ENCODE measurements at places on chromosomes 7 and 10.

GRCh38 chr7:35251606-35252310 lies 2.1 kb downstream of the TBX20 start:
- H3K4me3 ChIP-seq, result no peak overlapping the region
- H3K36me3 ChIP-seq, result no peaks in the 10 kb centered on the region
- H3K27ac ChIP-seq, result no peak overlapping the region
- H3K27me3 ChIP-seq, result peaks cover 89% of the 10 kb centered on the region
- DNase-seq, result no peak

DNA sequence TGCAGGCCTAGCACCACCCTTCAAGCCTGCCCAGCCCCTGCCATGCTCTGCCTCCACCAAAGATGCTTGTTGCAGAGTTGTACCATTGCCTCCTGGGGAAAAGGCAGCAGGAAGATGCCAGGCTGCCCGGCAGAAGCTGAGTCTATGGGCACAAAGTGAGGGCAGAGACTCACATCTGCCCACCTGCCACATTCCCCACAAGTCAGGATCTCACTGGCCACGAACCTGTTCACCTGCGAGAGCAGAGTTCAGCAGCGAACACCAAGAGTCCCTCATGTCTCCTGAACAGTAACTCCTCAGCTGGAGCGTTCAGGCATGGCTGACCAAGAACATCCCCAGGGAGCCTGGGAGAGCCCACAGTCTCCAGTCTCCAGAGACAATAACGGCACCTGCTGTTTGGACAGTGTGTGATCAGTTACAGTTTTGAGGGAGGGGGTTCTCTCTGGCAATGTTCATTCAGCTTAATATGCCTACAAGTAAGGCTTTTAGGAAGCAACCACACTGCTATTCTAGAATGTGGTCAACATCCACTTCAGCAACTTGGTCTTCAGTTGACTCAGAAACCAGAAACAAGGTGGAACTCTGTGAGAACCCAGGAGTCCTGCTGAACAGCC lies 78.5 kb downstream of the GRID1 start:
- DNase-seq, result no peak
- H3K27ac ChIP-seq, result no peak overlapping the region
- no peak overlapping the region for H3K4me3 ChIP-seq
- no peaks in the 10 kb centered on the region for H3K4me1 ChIP-seq

DNA sequence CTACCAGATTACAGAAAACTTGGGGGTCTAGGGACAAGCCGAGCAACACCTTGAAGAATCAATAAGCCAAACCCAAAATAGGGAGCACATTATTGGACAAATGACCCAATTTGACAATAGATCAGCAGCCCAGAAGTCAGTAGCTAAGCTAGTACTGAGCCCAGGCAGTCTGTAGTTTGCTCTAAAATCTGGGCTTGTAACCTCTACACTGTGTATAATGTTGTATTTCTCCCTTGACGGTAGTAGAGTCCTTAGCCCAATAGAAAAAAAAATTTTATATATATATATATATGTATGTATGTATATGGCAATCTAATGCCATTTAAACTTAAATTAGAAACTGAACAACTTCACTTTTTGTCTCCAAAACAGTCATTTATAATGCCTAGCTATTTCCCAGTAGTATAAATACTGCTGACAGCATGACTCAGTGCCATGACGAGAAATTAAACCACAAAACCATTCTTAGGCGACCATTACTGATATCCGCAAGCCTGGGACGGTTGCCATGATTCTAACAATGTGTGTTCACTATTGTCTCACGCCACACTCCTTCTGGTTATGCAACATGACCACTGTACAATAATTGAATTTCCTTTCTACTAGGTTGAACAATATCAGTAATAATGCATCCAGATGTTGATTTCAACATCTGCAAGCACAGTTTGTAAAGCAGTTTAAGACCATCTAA lies 110.5 kb downstream of the IPMK start:
- H3K27me3 ChIP-seq, result peaks cover 36% of the 10 kb centered on the region
- no peak overlapping the region for H3K4me3 ChIP-seq
- DNase-seq, result no peak
- no peaks in the 10 kb centered on the region for H3K36me3 ChIP-seq

GRCh38 chr10:50395271-50395670 lies 144.0 kb upstream of the ASAH2 start:
- no peaks in the 10 kb centered on the region for H3K27me3 ChIP-seq
- no peak for DNase-seq
- H3K4me1 ChIP-seq, result peaks cover 56% of the 10 kb centered on the region
- H3K36me3 ChIP-seq, result peaks cover 11% of the 10 kb centered on the region
- H3K27ac ChIP-seq, result no peak overlapping the region

- no peak overlapping the region for H3K27ac ChIP-seq
- no peaks in the 10 kb centered on the region for H3K4me1 ChIP-seq
- no peak overlapping the region for H3K4me3 ChIP-seq
- peaks cover 28% of the 10 kb centered on the region for H3K27me3 ChIP-seq
Observed at GRCh38 chr10:94420516-94420915, 18.2 kb downstream of the TBC1D12 start.

GRCh38 chr10:48461623-48462481 lies 143.0 kb downstream of the ARHGAP22 start:
- H3K27ac ChIP-seq, result no peak overlapping the region
- H3K4me3 ChIP-seq, result no peak overlapping the region
- no peaks in the 10 kb centered on the region for H3K36me3 ChIP-seq
- DNase-seq, result peak; percentile 8
- H3K27me3 ChIP-seq, result peaks cover 5% of the 10 kb centered on the region

- H3K36me3 ChIP-seq, result no peaks in the 10 kb centered on the region
- H3K4me3 ChIP-seq, result no peak overlapping the region
- DNase-seq, result no peak
- H3K27ac ChIP-seq, result no peak overlapping the region
Observed at GRCh38 chr7:82105463-82105862, 335.6 kb upstream of the HGF start.

- no peaks in the 10 kb centered on the region for H3K36me3 ChIP-seq
- no peaks in the 10 kb centered on the region for H3K27me3 ChIP-seq
- H3K4me1 ChIP-seq, result no peaks in the 10 kb centered on the region
- no peak for DNase-seq
- no peak overlapping the region for H3K4me3 ChIP-seq
Observed at GRCh38 chr7:46653848-46654247, 732.8 kb upstream of the IGFBP3 start.

DNA sequence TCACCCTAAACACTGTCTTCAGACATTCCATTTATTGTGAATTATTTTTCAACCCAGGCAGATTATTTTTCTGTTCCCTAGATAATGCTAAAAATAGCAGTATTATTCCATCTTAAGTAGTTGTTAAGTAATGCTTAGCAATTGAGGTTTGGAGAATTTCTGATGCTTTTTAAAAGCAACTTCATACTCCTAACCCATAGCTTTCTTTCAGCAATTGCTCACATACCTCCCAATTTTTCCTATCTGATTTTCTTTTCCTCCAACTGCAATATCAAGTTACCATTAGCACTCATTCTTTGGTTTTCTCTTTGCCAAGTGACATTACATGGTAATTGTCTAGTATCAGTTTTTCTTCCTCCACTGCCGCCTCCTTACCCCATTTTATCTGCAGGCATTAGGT lies 104.7 kb downstream of the GPR85 start:
- no peak overlapping the region for H3K27ac ChIP-seq
- peaks cover 2% of the 10 kb centered on the region for H3K27me3 ChIP-seq
- no peak overlapping the region for H3K4me3 ChIP-seq
- H3K4me1 ChIP-seq, result no peaks in the 10 kb centered on the region
- no peaks in the 10 kb centered on the region for H3K36me3 ChIP-seq

DNA sequence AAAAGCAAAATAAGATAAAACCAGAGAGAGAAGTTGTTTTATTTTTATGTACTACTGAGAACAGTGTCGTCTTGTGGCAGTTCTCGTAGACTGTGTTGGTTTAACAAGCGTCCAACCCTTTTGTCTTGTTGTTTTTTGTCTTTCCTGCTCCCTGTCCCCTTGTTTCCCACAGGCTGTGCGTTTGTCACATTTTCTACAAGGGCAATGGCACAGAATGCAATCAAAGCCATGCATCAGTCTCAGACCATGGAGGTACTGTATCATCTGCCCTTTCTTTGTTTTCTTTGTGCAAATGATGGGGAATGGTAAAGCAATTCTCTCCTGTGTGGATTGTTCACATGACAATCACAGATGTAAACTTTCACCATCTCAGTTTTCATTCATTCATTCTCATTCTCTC lies 248.8 kb downstream of the CELF2 start:
- peak overlapping the region; percentile 83 for H3K27ac ChIP-seq
- no peak for DNase-seq
- peaks cover 97% of the 10 kb centered on the region for H3K36me3 ChIP-seq
- H3K4me3 ChIP-seq, result no peak overlapping the region
- no peaks in the 10 kb centered on the region for H3K27me3 ChIP-seq
- peaks cover 95% of the 10 kb centered on the region for H3K4me1 ChIP-seq

DNA sequence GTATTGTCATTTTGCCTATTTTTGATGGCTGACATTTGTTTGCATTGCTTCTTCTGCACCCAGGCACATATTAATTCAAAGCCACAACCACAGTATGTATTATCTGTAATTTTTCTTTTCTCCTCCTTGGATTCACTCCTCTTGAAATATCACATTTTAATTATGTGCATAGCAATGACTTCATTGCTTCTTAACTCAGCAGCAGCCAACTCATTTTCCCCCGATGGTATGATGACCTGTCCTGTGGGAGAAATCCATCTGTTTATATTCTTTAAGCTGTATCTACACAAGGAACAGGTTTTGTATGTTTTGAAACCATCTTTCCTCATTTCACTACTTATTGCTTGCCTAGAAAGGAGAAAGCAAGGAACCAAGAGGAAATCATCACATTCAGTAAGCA lies 588.8 kb downstream of the INHBA start:
- no peak for DNase-seq
- no peaks in the 10 kb centered on the region for H3K4me1 ChIP-seq
- no peak overlapping the region for H3K27ac ChIP-seq

GRCh38 chr10:61828788-61829187 lies 72.7 kb upstream of the ARID5B start:
- no peaks in the 10 kb centered on the region for H3K4me1 ChIP-seq
- H3K4me3 ChIP-seq, result no peak overlapping the region
- no peak for DNase-seq
- no peaks in the 10 kb centered on the region for H3K27me3 ChIP-seq
- no peaks in the 10 kb centered on the region for H3K36me3 ChIP-seq
- H3K27ac ChIP-seq, result no peak overlapping the region

DNA sequence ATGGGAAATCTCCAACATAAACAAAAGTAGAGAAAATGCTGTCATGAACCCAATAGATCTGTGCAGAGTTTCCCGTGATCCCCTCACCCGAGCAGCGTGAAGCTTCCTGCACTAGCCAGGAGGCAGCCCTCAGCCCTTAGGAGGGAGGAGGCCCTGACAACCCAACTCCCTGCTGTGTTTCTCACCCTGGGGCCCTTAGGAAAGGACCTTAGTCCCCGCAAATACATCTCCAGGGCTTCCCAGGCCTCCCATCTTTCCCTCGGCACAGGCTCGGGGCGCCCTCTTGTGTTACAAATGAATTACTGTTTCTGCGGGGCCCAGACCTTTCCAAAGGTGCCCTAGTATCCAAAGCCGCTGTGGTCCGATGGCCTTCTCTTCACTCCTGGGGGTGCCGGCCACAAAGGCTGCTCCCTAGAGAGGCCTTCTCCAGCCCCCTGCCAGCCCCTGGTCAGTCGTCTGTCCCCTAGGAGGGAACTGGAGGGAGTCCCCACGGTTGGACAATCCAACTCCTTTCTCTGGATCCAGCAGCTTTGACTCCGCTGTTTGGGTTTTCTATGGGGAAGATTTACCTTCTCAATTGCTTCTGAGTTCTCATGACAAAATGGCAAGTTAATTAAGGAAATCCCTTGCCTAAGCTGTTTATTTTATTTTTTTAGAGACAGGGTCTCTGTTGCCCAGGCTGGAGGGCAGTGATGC lies 49.9 kb upstream of the SH2B2 start:
- no peak overlapping the region for H3K27ac ChIP-seq
- peak; percentile 62 for DNase-seq
- no peaks in the 10 kb centered on the region for H3K27me3 ChIP-seq

DNA sequence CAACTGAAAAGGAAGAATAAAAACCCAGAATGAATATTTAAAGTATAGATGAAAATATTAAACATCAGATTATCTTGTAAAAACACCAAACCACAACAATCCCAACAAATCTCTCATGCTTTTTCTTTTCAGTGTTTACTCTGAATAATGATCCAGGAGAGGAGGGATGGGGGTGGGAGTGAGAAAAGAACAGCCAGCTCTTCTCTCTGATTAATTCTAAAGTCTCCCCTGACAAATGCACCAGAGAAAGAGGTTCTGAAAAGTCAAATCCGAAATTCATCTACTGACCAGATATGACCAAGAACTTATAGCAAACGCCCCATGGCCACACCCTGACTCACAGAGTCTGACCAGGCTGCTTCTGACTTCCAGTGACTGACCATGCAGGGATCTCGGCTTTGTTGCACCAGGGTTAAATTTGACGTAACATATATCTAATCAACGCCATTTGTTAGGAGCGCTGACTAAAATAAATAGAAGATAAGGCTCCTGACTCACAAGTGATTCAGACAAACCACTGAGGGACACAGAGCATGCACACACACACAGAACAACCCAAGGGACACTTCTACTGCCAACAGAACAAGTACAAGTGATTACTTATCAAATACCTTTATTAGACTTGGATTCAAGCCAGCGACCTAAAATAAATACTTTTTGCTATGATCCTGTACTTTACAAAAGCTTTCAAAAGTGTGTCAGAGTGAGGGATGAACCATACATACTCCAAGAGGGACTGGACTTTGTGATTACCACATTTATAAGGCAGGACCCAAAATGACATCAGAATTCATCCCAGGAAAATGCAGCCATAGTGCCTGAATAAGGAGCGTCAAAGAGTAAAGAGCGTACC lies 9.3 kb upstream of the SPOCK2 start:
- H3K4me3 ChIP-seq, result peak overlapping the region; percentile 13
- H3K4me1 ChIP-seq, result peaks cover 72% of the 10 kb centered on the region
- no peaks in the 10 kb centered on the region for H3K27me3 ChIP-seq
- H3K36me3 ChIP-seq, result peaks cover 77% of the 10 kb centered on the region
- peak overlapping the region; percentile 82 for H3K27ac ChIP-seq
- DNase-seq, result no peak

GRCh38 chr10:114839901-114840300 lies 18.3 kb downstream of the FHIP2A start:
- no peak overlapping the region for H3K27ac ChIP-seq
- no peak overlapping the region for H3K4me3 ChIP-seq
- no peak for DNase-seq
- H3K27me3 ChIP-seq, result no peaks in the 10 kb centered on the region
- H3K36me3 ChIP-seq, result peaks cover 67% of the 10 kb centered on the region

GRCh38 chr10:1417574-1417973 lies 319.8 kb downstream of the ADARB2 start:
- no peaks in the 10 kb centered on the region for H3K36me3 ChIP-seq
- no peak for DNase-seq
- H3K27me3 ChIP-seq, result peaks cover 70% of the 10 kb centered on the region
- peaks cover 8% of the 10 kb centered on the region for H3K4me1 ChIP-seq
- no peak overlapping the region for H3K4me3 ChIP-seq
- no peak overlapping the region for H3K27ac ChIP-seq

- DNase-seq, result no peak
- H3K27ac ChIP-seq, result no peak overlapping the region
Observed at GRCh38 chr7:52897713-52898112, 137.7 kb upstream of the POM121L12 start.

All from activated T-cell treated with anti-CD3 and anti-CD28 coated beads, Interleukin-2, amount 50 U/mL, for 24 hours (primary cell).